ENCODE measurements at places on chromosomes 2 and 18.

- DNase-seq: no peak
These were observed 161.0 kb upstream of the UNC80 start for GRCh38 chr2:209610631-209611030.

DNA sequence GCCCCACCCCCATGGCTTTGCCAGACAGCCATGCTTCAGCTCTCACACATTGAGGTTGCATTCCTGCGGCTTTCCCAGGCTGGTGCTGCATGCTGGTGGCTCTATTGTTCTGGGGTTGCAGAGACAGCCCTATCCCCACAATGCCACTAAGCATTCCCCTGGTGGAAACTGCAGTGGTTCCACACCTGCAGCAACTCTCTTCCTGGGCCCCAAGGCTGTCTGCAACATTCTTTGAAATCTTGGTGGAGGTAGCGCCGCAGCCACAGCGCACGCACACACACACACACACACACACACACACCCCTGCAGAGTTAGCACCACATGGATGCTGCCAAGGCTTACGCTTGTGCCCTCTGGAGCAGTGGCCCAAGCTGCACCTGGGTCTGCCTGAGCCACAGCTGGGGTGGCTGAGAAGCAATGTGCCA is 21.4 kb downstream of the SFXN5 start:
- no peak for DNase-seq

- DNase-seq: no peak
These were observed 61.2 kb downstream of the CCDC85A start for GRCh38 chr2:56244911-56245530.

DNA sequence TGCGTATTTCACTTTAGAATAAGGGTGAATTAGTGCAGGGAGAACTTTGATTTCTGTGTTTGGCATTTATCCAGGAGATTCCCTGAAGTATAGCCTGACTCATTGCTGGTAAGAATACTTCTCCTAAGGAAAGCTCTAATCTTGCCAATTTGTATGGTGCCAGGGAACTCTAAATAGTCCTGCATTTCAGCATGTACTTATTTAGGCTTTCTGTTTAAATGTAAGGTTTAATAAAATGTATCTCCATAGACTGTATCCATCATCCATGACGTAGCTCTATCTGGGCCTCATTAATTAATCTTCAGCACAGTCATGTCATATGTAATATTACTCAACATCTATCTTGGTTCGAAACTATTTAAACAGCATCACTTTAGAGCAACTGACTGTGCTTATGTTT is 127.7 kb downstream of the DOK6 start:
- DNase-seq: no peak

All from stimulated activated CD4-positive, alpha-beta T cell treated with anti-CD3 and anti-CD28 coated beads, Interleukin-1b, Interleukin-23, amount 100 ng/mL, for 1 hour (primary cell).